ENCODE measurements at places on chromosomes 5 and 9. TPM values are rescaled to one million over a fixed set of nuclear protein-coding genes. Genes with fewer than 3 reads are reported as not detected.

DNA sequence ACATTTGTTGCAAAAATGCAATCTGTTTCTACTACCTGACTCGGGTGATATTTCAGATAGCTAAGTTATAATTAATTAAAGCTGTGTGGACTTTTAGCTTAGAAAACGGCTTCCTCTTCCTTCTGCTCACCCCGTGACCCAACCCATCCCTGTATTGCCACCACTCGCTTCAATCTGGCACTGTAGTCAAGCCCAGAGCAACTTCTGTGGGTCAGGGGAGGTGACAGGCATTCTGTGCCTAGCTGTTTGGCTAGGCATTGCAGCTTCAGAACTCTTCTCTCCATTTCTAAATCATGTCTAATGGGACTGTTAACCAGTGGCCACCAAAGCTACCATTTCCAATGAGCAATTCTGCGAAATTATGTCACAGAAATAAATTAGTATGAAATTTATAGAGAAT, 179.7 kb upstream of the TLX3 start:
- H3K36me3 ChIP-seq, result no peaks in the 10 kb centered on the region
- no peaks in the 10 kb centered on the region for H3K4me1 ChIP-seq
- DNase-seq, result no peak
- H3K27me3 ChIP-seq, result no peaks in the 10 kb centered on the region

DNA sequence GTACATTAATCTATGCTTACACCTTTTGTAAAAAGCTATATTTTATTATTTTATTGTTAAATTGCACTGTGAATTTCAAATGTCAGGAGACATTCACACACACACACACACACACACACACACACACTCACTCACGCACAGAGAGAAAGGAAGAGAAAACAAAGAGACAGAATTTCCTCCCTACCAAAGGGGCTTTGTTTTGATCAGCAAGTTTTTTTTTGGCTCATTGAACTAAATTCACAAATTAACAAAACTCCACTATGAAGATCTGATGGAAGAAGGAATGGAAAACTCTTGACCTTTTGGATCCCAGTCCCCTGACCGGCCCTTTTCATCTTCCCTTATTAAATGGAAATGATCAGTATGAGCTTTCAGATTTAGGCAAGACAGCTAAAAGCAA, 161.2 kb downstream of the PDE4D start:
- H3K27ac ChIP-seq, result no peak overlapping the region
- H3K4me1 ChIP-seq, result no peaks in the 10 kb centered on the region
- DNase-seq, result no peak

GRCh38 chr5:24235946-24236345, 408.8 kb downstream of the CDH10 start:
- no peaks in the 10 kb centered on the region for H3K36me3 ChIP-seq
- H3K4me3 ChIP-seq, result no peak overlapping the region
- H3K27me3 ChIP-seq, result no peaks in the 10 kb centered on the region
- no peak overlapping the region for H3K27ac ChIP-seq
- no peak for DNase-seq

DNA sequence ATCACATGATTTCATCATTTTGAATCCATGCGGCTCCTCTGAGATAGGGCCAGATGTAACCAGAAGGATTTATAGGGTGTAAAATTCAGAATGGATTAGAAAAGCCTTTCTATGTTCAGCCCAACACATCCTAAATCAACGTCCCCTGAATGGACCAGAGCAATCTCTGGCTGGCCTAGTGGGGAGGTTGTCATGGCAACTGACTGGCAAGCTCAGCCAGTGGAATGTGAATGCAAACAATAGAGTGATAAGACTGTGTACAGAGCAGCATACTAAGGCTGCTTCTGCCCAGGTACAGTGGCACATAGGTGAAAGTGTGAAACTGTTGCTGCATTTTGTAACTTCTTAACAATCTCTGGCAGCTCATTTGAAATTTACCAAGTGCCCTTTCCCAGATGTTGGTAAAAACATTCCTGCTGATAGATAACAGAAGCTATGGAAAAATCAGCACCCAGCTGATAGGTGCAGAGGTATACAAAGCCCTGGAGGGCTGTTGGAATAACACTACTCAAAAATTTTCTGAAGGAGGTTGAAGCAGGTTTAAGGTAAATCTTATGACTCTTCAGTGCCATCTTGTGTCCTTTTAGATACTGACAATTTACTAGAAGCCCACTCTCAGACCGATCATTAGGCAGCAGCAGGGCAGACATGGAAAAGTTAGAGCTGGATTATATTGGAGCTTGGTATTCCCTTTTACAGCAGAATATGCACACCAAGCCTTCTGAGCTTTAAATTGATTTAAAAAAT, 267.2 kb downstream of the RAB3C start:
- no peak for DNase-seq
- H3K4me1 ChIP-seq, result no peaks in the 10 kb centered on the region
- H3K36me3 ChIP-seq, result no peaks in the 10 kb centered on the region
- H3K27ac ChIP-seq, result no peak overlapping the region
- no peak overlapping the region for H3K4me3 ChIP-seq
- H3K27me3 ChIP-seq, result no peaks in the 10 kb centered on the region

DNA sequence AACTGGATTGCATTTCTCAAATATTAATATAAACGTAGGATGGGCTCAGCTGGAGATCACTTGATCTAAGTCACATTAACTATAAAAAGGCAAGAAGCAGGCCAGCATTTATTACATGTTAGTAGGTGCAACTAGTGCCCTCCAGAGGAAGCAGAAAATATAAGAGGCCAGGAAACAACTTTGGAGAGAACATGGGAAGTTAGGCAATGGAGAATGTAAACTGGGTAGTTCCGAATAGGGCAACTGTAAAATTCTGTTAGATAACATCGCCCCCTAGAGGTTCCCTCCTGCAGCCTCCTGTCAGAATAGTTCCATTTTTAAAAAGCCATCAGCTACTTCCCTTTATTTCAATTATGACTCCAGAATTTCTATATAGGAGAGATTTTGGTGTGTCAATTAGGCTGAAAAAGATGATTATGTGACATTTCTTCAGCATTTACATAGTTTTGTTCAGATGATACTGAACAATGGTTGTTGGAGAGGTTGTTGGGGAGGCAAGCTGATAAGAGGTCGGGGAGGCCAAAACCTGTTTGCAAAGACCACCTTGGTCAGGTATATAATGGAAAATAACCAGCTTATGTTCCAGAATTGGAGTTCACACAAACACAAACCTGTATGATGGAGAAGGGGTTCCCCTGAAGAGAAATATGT, 22.4 kb downstream of the CCL28 start:
- DNase-seq, result peak; percentile 23
- H3K36me3 ChIP-seq, result peaks cover 14% of the 10 kb centered on the region
- H3K4me1 ChIP-seq, result no peaks in the 10 kb centered on the region
- no peaks in the 10 kb centered on the region for H3K27me3 ChIP-seq
- no peak overlapping the region for H3K27ac ChIP-seq
- no peak overlapping the region for H3K4me3 ChIP-seq

- H3K4me1 ChIP-seq, result no peaks in the 10 kb centered on the region
- H3K27me3 ChIP-seq, result no peaks in the 10 kb centered on the region
- H3K27ac ChIP-seq, result no peak overlapping the region
- no peak overlapping the region for H3K4me3 ChIP-seq
- DNase-seq, result no peak
Measured at GRCh38 chr5:21918451-21918850, 934.7 kb downstream of the CDH12 start.

DNA sequence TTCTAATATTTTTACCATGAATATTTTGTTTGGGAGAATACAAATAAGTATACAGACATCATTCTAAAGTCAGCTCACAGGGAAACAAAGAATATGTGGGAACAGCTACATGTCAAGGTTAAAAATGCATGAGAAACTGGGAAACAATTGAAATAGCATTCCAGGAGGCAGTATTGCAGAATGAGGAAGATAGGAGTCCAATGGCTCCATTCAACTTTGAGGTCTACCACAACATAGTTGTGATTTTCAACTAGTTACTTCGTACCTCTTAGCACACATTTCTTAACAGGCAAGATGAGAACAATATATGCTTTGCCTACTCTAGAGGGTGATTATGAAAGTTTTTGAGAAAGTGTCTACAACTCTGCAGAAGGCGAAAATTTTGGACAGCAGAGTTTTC, 35.2 kb upstream of the CAST start:
- DNase-seq, result no peak
- H3K27ac ChIP-seq, result no peak overlapping the region
- no peaks in the 10 kb centered on the region for H3K4me1 ChIP-seq
- no peaks in the 10 kb centered on the region for H3K36me3 ChIP-seq
- H3K27me3 ChIP-seq, result no peaks in the 10 kb centered on the region

GRCh38 chr5:17434982-17435381, 63.0 kb upstream of the TAF11L2 start:
- DNase-seq, result no peak
- no peak overlapping the region for H3K4me3 ChIP-seq
- no peaks in the 10 kb centered on the region for H3K27me3 ChIP-seq
- H3K4me1 ChIP-seq, result no peaks in the 10 kb centered on the region
- H3K36me3 ChIP-seq, result no peaks in the 10 kb centered on the region

- H3K36me3 ChIP-seq, result no peaks in the 10 kb centered on the region
- no peak overlapping the region for H3K27ac ChIP-seq
- DNase-seq, result no peak
- H3K4me3 ChIP-seq, result no peak overlapping the region
Measured at GRCh38 chr5:71899865-71900342, 180.8 kb downstream of the CARTPT start.

- H3K4me3 ChIP-seq, result no peak overlapping the region
- peaks cover 13% of the 10 kb centered on the region for H3K4me1 ChIP-seq
- no peaks in the 10 kb centered on the region for H3K36me3 ChIP-seq
- no peaks in the 10 kb centered on the region for H3K27me3 ChIP-seq
- no peak for DNase-seq
Measured at GRCh38 chr5:111532886-111533582, 20.7 kb upstream of the STARD4 start.

DNA sequence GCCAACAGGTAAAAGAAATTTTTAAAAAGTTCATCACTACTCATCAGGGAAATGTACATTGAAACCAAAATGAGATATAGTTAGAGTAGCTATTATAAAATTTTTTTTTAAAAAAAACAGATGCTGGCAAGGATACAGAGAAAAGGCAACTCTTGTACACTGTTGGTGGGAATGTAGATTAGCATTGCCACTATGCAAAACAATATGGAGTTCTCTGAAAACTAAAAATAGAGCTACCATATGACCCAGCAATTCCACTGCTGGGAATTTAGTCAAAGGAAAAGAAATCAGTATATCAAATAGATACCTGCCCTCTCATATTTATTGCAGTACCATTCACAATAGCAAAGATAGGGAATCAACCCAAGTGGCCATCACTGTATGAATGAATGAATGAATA, 44.2 kb upstream of the NIPAL4 start:
- H3K36me3 ChIP-seq, result no peaks in the 10 kb centered on the region
- H3K4me1 ChIP-seq, result no peaks in the 10 kb centered on the region
- no peak for DNase-seq
- H3K27me3 ChIP-seq, result no peaks in the 10 kb centered on the region
- no peak overlapping the region for H3K27ac ChIP-seq
- H3K4me3 ChIP-seq, result no peak overlapping the region

DNA sequence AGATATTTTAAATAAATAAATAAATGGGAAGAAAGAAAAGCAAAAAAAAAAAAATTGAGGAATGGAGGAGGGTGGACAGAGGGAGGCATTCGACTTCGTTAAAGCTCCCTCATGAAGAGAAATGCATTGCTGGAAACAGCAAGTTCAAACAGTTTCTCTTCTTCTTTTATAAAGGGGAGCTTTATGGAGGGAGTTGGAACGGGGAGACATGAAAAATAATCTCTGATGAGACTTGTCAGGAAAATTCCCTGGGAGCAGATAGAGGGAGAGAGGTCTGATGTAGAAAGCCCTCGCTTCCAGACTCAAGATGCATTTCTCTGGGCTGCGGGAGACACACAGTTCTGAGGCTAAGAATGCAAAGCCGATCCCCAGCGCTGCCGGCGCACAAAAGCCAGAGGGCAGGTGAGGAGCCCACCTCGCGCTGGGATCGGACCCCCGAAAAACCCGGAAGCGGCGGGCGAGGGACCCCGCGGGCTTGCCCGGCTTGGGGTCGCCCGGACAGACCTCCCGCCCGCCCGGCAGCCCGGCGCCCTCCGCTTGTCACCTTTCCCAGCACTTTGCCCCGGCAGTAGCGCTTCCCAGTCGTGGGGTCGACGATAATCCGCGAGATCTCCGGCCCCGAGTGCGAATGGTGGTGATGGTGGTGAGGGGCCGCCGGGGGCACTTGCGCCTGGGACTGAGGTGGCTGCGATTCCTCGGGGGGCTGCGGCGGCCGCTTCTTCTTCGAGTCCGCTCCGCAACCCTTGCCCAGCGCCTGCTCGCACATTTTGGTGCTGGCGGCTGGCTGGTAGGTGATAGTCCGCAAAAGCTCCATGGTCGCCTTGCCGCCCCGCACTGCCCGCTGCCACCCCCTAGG, 512 bp downstream of the PLK2 start:
- no peaks in the 10 kb centered on the region for H3K27me3 ChIP-seq
- no peaks in the 10 kb centered on the region for H3K36me3 ChIP-seq
- no peak for DNase-seq
- peaks cover 24% of the 10 kb centered on the region for H3K4me1 ChIP-seq
- peak overlapping the region; percentile 93 for H3K4me3 ChIP-seq

DNA sequence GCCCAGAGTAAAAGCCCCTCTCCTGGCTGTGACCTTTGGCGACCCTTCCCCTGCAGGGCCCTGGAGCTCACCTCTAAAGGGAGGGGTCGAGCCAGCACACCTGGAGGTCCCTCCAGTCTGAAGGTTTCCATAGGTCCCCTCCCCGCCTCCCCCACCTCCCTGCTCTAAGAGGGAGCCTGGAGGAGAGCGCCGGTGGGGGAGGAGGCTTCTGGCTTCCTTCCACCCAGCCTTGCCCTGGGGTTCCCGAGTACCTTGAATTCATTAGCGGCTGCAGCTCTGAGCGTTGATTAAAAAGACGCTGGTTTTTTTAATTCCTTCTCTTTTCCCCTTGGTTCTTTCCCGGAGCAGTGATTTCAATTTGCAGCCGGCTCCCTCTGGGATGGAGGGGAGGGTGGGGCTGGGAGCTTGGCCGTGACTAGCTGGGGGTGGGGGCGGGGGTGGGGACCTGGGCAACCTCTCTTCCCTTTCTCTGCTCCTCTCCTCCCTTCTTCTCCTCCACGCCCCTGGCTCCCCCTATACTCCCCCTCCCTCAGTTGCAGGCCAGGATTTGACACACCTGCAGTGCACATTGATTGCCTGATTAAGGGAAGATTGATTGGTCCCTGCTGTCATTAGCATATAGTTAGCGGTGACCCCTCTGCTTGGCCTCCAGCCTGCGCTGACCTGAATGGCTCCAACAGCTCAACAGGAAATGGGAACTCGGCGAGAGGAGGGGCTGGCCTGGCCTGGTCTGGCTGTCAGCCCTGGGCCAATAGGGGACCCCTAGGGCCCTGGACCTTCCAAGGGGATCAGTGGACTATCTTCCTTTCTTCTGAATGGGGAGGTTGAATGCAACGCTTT, 67.5 kb upstream of the RAPGEF1 start:
- H3K4me1 ChIP-seq, result no peaks in the 10 kb centered on the region
- DNase-seq, result no peak
- H3K4me3 ChIP-seq, result no peak overlapping the region
- H3K27ac ChIP-seq, result no peak overlapping the region
- no peaks in the 10 kb centered on the region for H3K36me3 ChIP-seq
- peaks cover 18% of the 10 kb centered on the region for H3K27me3 ChIP-seq

DNA sequence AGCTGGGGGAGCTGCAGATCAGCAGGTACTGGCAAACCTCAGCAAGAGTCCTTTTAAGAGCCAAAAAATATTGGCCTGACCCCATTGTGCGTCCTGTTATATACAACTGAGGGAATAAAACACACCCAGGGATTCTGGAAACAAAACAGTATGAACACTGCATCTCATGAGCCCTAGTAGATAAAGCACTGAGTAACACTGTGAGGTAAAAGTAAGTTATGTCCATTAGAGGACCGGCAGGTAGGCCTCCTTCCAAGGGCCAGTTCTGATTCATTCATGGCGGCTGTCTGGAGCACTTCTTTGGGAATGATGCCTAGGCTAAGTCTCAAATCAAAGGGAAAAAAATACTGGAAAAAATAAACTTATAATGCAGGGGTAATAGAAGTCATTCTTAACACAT, 64.9 kb downstream of the PDE4D start:
- no peak overlapping the region for H3K4me3 ChIP-seq
- H3K27me3 ChIP-seq, result no peaks in the 10 kb centered on the region

Gene CMYA5
- 0.20 TPM for total RNA-seq

Gene IRX2
- not detected for total RNA-seq

Gene SLC46A2
- total RNA-seq, result not detected

Data from CD4-positive, alpha-beta T cell (primary cell).